ENCODE measurements at places on chromosomes 2 and 18.

DNA sequence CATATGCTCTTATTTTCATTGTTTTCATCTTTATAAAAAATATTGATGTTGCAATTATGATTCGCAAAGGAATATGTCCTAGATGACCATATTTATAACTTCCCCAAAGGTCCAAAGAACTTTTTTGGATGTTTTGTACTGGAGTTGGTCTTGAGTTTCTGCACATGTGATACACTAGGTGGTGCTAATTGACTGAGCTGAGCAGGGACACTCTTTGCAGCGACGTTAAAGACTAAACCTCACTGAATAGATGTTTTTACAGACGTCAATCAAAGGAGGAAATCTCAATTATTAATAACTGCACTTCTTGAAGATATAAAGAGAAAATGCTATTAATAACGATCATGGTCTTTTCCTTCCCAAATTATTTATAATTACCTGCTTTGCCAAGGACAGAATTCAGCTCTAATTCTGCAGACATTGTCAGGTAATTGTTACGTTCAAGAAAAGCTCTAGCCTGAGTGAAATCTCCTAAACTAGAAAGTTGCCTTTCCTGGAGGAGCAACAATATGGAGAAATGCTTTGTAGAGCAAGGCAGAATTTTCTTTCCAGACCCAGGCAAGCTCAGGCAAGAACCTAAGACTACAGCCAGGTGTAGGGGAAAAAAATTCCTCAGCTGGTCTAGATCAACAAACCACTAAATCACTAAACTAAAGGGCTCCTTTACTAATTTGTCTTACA lies 119.3 kb upstream of the RBBP8 start:
- peak; percentile 58 for DNase-seq

DNA sequence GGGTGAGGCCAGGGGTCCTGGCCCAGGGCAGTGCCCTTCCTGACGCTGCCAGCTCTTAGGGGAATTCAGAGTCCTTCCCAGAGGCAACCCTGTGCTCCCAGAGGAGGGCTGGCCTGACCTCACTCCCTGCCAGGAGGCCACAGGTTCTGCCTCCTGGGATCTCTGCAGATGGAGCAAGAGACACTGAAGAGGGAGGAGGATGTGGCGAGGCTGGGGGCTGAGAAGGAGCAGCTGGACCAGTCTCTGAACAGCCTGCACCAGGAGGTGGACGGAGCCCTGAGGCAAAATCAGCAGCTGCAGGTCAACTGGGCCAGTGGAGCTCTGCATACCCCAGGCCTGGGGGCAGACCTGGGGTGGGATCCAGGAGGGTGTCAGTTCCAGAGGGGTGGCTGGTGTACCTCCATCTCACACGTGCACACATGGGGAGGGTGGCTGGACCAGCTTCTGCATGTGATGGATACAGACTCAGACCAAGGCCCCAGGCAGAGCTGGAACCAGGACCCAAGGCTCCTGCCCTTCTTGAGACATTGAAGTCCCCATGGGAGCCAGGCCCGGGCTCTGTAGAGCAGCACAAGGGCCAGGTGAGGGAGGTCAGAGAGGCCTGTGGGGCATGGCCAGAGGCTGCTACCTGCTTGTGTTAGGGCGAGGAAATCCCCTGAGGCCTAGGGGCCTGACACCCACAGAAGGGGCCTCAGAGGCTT lies 9.7 kb upstream of the SNED1 start:
- no peak for DNase-seq

DNA sequence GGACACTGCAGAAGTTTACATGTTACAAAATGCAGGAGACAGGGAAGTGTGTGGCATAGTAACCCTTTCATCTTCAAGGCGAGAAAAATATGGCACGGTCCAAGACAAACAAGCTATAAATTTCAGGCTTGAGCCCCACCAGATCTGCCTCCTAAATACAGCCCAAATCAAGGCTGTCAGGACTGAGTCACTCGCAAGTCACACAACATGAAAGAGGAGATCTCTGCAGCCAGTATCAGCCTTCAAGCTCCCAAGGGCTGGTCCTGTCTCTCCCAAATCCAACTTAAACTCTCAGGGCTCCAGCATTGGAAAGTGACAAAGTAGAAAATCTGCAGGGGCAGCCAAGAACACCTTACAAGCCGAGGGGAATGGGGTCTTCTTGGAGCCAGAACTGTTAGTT lies 106.3 kb upstream of the GATA6 start:
- DNase-seq: no peak

DNA sequence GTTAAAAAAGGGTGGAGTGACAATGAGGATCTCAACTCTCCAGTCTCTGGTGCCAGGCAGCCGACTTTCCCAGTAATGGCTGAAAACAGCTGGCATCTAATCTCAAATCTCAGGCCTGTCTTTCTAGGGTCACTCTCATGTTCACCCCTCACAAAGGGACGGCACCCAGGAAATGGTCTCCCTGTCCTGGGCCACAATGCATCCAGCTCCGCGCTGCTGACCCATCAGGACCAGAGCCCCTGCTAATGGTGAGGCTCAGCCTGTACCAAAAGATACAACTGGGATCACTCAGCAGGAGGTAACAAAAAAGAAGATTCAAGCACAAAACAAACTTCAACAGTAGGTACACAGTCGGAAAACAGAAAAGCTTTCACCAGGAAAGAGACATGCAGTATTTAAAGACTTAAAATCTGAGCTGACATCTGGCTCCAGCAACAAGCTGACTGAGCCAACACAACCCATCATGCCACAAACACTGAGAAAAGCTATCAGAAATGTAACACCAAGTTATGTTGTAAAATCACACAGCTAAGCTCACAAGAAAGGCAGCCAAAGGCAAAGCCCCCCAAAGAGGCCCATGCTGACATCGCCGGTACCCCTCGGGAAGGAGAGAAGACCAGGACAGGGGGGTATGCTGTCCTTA lies 13.6 kb upstream of the KIDINS220 start:
- DNase-seq: no peak

DNA sequence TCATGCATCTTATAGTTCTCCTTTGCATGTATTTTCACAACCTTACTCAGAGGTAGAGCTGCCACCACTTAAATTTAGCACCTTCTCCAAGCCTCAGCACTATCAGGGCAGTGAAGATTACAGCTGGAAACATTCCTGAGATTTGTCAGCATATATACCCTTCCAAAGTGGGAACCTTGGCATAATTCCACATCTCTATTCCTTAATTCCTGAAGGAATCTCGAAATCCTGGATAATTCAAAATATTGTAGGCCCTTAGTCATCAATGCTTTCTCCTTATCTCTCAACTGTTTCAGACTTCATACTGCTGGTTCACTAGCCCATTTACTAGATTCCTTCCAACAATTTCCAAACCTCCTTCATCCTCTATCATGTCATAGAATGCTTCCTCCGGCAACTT lies 87.4 kb downstream of the ITSN2 start:
- DNase-seq: no peak

- DNase-seq: no peak
These were observed 10.8 kb downstream of the INPP1 start for GRCh38 chr2:190354003-190354690.

DNA sequence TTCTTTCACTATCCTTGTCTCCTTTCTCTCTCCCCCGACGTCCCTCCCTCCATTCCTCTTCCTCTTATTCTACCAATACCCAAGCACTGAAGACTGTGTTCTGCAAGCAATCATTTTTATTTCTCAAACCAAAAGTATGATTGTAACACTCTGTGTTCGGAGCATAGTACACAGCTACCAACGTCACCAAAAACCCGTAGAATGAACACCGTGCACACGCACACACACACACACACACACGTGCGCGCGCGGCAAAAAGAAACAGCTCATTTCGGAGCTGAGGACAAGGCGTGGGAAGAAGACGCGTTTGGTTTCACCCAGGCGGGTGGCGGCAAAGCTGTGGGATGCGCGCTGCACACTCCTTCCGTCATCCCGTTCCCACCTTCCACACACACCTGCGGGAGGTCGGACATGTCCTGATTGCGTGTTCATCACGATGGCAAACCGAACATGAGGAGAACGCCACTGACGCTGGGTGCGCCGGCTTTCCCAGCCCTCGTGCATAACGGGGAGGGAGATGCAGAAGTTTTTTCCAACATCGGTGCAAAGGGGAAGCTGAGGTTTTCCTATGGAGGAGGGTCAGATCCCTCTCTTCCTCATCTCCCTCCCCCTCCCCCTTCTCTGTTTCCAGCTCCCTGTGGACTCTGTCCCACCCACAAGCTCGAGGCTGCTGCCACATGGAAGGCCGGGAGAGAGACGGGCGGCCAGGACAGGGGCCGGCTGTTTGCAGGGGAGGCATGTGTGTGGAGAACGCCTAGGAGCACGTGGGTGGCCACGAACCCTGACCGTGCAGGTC lies 20.4 kb downstream of the MBP start:
- DNase-seq: no peak

DNA sequence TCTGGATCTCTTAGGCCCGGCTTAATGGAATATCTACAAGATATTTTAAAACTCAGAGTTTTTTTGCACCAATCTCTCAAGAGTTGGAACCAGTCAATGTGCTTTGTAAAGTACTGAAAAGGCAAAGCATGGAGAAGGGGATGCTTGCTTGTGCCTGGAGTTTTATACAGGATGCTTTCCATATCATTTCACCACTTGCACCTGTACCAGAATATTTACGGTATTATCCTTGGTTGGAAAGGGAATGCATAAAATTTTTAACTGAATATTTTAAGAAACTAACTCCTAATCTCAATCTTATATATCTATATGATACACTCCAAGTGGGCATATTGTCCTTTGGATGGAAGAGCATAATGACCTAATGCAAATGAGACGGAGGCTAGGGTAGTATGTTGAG lies 318.7 kb downstream of the CLIP4 start:
- no peak for DNase-seq

DNA sequence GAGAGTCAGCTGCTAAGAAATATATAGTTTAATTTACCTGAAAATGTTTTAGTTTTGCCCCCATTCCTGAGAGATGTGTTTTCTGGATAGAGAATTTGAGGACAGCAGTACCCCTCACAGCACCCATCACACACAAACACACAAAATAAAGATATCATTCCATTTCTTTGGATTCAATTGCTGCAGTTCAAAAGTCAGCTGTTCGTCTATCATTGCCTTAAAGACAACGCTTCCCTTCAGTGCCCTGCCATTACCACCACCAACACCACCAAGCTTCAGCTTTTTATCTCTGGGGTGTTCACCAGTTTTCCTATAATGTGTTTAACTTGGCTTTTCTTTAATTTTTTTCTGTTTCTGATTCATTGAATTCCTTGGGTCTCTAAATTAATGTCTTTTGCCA lies 49.7 kb downstream of the RDH14 start:
- DNase-seq: no peak

DNA sequence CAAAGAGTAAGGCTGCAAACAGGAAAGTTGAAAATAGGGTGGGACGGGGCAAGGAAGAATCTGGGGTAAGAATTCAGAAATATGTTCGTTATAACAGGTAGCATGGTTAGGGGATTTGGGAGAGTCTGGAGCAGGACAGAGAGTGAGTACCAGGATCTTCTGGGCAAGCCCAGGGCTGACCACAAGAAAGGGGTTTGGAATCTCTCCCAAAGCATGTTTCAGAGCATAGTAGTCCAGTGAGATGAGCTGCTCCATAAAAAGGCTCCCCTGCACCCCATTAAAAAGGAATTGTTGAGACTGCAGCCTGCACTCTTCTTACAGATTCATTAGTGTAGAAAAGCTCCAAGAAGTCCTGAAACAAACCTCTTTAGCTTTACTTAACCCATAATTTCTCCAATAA lies 291.1 kb downstream of the MTX2 start:
- no peak for DNase-seq

DNA sequence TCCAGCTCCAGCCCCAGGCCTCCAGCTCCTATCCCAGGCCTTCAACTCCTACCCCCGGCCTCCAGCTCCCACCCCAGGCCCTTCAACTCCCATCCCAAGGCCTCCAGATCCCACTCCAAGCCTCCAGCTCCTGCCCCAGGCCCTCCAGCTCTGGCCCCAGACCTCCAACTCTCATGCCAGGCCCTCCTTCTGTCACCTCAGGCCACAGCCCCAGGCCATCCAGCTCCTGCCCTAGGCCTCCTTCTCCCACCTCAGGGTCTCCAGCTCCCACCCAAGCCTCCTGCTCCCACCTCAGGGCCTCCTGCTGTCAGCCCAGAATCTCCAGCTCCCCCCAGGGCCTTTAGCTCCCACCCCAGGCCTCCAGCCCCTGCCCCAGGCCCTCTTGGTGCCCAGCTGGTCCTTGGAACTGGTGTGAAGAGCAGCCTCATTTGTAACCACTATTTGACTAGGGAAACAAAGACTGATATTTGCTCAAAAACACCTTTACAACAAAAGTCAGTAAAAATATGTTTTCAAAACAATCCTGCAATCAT lies 67.8 kb upstream of the SALL3 start:
- no peak for DNase-seq

DNA sequence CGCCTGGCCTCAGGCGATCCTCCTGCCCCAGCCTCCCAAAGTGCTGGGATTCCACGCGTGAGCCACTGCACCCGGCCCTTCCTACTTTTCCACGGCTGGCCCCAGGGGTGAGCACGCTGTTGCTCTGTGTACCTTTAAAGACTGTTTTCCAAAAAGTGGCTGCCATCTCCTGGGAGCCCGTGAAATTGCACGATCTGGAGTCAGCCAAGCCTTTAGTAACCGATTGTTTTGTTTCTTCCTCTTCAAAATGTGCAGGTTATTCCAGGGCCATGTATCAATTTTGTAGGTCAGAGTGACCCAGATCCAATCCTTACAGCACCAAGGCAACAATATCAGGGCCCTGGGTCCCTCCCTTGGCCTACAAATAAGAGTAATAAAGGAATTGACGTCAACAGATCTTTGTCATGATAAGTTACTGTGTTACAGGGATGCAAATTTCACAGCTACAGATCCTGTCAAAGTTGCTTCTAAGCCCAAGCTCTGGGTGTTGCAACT lies 135.6 kb upstream of the ZNF236 start:
- DNase-seq: peak; percentile 76

DNA sequence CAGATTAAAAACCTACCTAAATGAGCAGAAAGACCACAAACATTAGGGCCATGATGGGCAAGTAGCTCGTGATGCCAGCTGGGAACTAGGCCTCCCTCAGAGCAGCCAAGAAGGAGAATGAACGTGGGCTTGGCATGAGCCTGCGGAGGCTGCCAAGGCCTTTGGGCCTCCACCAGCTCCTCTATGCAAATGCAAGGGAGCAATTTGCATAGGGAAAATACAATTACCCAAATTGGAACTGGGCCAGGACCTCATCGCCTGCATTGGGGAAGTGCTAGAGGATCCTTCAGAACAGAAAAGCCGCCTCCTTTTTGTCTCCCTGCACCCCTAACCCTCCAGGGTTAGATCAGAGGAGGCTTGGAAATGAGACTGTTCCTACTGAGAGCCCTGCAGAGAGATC lies 326.4 kb downstream of the SMAD2 start:
- DNase-seq: no peak

- DNase-seq: no peak
These were observed 198.1 kb downstream of the VAPA start for GRCh38 chr18:10111944-10112343.

DNA sequence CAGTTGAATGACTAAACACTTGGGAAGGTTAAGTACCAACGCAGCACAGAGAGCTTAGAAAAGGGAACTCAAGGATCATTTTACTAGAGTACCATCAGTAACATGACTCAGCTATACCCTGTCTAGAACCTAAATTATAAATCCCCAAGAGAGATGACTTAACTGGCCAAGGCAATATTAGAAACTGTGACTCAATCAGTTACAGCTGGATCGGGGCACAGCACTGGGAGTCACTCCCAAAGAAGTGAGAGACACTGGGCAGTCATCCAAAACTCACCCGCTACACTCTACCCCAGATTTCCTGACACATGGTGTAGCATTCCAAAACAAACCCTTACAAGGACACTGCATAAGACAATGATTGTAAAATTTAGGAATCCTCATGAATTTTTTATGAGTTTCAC lies 17.7 kb downstream of the IWS1 start:
- DNase-seq: peak; percentile 98

GRCh38 chr2:20540587-20541293 lies 93.9 kb downstream of the RHOB start:
- DNase-seq: no peak

All from kidney tubule cell (primary cell).